ENCODE measurements at places on chromosomes 3 and 15. TPM values are rescaled to one million over a fixed set of nuclear protein-coding genes. Genes with fewer than 3 reads are reported as not detected.

NBEAL2 gene
- total RNA-seq = 63.1 TPM

SLC30A4 gene
- 2.0 TPM for total RNA-seq

PLA2G4D gene
- not detected for total RNA-seq

PSTPIP1 gene
- 94.5 TPM for total RNA-seq

CTXND1 gene
- total RNA-seq = not detected

SEMA3G gene
- total RNA-seq = 0.19 TPM

SCAMP2 gene
- total RNA-seq = 59.6 TPM

CCK gene
- total RNA-seq = not detected

GOLGA6L24 gene
- not detected for total RNA-seq

IRAK2 gene
- total RNA-seq = 3.1 TPM

GUCA1C gene
- total RNA-seq = not detected

ARID3B gene
- 23.4 TPM for total RNA-seq

TRPM1 gene
- not detected for total RNA-seq

SH3GL3 gene
- total RNA-seq = not detected

OXTR gene
- 0.60 TPM for total RNA-seq

SYNPR gene
- not detected for total RNA-seq

GOLGA8R gene
- total RNA-seq = 1.4 TPM

TGM4 gene
- not detected for total RNA-seq

DPP8 gene
- total RNA-seq = 30.8 TPM

C2CD4B gene
- not detected for total RNA-seq

UROC1 gene
- total RNA-seq = not detected

GNB4 gene
- 4.0 TPM for total RNA-seq

C3orf38 gene
- 21.4 TPM for total RNA-seq

CYP8B1 gene
- total RNA-seq = not detected

LYSMD4 gene
- total RNA-seq = 6.1 TPM

ECE2 gene
- total RNA-seq = not detected

SI gene
- total RNA-seq = not detected

UPK1B gene
- total RNA-seq = not detected

SLC51B gene
- total RNA-seq = not detected

ZBTB11 gene
- total RNA-seq = 23.8 TPM

APOD gene
- total RNA-seq = not detected

RAP2B gene
- 12.4 TPM for total RNA-seq

LRRC58 gene
- total RNA-seq = 41.4 TPM

DLL4 gene
- total RNA-seq = not detected

PDZRN3 gene
- total RNA-seq = not detected

GRK7 gene
- total RNA-seq = not detected

RARB gene
- not detected for total RNA-seq

CSTA gene
- not detected for total RNA-seq

ITIH1 gene
- not detected for total RNA-seq

CCDC13 gene
- total RNA-seq = not detected

All from activated naive CD8-positive, alpha-beta T cell treated with anti-CD3 and anti-CD28 coated beads for 36 hours (primary cell).